CD14-positive monocyte (primary cell): ENCODE measurements at places on chromosomes 11 and 22.

DNA sequence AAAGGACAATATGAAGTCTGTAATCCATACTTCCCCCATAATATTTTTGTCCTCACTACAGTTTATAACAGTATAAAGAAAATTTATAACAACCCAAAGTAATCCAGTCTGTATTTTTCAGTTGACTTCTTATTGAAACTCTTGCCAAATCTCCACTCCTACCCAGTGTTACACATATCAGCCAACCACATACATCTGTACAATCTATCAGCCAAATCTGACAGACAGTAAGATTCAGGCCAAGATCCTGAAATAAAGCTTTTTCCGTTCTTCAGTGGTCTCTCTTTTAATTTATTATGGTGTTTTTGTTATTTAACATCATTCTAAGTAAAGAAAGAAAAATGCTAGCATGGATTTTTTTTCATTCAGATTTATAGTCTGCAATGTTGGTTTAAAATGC lies 2370.9 kb upstream of the RAG2 start:
- no peak for DNase-seq

GRCh38 chr22:50118557-50119168 lies 28.9 kb downstream of the MOV10L1 start:
- no peak for DNase-seq

- DNase-seq, result no peak
These were observed 21.4 kb upstream of the ABCC8 start for GRCh38 chr11:17498058-17498457.

- DNase-seq, result no peak
These were observed 82.9 kb downstream of the KIRREL3 start for GRCh38 chr11:126917531-126918204.

GRCh38 chr11:92969293-92969633 lies 188 bp upstream of the MTNR1B start:
- no peak for DNase-seq

GRCh38 chr11:80900265-80900664 lies 1459.4 kb upstream of the TENM4 start:
- no peak for DNase-seq

GRCh38 chr11:33168709-33169200 lies 7.5 kb upstream of the CSTF3 start:
- DNase-seq, result no peak

DNA sequence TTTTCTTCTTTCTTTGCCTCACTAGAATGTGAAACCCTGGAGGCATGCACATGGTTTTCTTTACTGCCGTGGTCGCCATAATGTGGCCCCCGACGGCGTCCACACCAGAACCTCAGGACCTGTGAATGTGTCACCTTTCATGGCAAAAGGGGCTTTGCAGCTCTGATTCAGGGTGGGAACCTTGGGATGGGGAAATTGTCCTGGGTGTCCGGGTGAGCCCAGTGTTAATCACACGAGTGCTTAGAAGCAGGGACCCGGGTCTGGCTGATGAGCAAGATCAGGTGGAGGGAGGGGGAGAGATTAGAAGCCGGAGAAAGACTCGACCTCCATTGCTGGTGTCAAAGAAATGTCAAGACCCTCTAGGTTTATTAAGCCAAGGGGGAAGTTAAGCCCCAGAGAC lies 74.7 kb upstream of the SHISAL1 start:
- no peak for DNase-seq

GRCh38 chr22:36010090-36010489 lies 18.5 kb downstream of the RBFOX2 start:
- no peak for DNase-seq

- no peak for DNase-seq
These were observed 84.4 kb downstream of the DENND5A start for GRCh38 chr11:9180784-9181183.

- no peak for DNase-seq
These were observed 221.4 kb downstream of the BLID start for GRCh38 chr11:121894581-121894980.

DNA sequence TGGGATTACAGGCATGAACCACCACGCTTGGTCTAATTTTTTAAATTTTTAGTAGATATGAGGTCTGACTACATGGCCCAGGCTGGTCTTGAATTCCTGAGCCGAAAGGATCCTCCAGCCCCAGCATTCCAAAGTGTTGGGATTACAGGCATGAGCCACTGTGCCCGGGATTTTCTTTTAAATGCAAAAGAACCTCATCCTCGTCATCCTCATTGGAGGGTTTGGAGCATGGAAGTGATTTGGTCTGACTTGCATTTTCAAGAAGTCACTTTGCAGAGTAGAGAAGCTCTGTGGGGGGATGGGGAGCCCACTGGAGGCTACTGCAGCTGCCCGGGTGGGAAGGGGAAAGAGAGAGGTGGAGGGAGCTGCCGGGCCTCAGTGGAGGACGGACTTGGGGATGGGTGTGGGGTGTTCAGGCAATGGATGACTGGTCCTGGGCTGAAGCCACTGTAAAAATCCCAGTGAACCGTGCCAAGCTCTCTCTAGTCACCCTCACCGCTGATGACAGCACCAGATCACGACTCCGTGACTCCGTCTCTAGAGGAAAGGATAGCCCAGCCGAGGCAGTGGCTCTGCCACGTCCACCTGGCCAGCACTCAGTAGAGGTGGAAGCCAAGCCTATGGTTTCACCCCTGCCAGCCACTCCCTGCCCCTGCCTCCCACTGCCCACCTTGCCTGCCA lies 32.8 kb upstream of the SLC22A12 start:
- DNase-seq, result no peak

- DNase-seq, result no peak
These were observed 110.0 kb upstream of the TENM4 start for GRCh38 chr11:79550809-79551208.

DNA sequence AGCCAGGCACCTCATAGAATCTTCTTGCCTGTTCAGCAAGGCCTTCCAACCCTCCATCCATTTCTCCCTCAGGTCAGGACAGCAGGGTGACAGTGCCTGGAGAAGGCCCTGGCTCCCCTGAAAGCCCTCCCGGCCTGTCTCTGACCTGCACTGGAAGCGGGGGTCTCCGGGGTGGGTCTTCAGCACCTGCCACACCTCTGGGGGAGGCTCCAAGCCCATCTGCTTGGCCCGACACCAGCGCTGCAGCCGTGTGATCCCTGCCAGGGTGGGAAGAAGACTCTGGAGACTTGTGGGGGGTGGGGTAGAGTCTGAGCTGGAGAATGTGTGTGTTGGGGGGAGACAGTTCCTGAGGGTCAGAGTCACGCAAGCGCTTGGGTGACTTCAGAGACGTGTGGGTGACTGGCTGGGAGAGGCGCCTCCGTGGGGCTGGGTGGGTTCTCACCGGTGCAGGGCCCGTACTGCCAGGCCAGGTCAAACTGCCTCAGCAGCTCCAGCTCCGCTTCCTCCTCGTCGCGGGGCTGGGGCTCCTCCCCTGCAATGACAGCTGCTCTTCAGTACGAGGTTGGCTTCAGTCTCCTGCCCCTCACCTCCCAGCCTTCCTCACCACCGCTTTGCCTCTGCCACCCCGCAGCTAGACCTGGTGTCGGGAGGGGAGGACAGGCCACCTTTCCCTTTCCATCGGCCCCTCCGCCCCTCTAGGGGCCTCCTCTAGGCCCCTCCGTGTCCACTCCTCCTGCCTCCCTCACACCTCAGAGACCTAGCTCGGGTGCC lies 615 bp downstream of the POLD4 start:
- peak; percentile 71 for DNase-seq

DNA sequence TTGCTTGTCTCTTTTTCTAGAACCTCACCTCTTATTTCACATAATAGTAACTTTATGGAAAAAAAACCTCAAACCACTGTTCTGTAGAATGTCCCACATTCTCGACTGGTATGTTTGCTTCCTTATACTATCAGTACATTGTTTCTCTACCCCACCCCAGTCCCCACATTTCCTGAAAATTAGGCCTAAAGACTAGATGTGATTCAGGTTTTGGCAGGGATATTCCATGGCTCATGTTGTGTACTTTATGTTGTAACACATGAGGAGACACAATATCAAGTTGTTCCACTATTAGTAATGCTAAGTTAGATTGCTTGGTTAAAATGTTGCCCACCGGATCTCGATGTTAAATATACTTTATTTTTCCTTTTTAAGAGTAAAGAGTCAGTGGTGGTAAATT lies 34.7 kb downstream of the DDIAS start:
- no peak for DNase-seq

DNA sequence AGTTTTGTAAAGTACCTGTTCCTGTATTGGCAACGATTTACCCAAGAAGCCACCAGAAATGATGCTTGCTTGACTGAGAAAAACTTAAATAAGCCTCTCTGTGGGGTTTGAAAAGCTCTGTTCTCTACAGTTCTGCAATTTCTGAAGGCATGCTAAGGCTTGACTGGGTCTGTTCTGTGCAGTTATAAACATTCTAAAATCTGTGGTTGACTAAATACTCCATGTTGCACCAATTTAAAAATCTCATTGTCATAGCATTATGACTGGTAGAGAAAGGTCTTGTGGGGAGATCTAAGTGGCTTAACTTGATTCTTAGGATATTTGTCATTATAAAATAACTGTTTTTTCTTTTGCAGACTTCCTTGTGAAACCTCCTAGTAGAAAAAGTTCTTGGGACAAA lies 73.7 kb downstream of the MTMR3 start:
- DNase-seq, result no peak

DNA sequence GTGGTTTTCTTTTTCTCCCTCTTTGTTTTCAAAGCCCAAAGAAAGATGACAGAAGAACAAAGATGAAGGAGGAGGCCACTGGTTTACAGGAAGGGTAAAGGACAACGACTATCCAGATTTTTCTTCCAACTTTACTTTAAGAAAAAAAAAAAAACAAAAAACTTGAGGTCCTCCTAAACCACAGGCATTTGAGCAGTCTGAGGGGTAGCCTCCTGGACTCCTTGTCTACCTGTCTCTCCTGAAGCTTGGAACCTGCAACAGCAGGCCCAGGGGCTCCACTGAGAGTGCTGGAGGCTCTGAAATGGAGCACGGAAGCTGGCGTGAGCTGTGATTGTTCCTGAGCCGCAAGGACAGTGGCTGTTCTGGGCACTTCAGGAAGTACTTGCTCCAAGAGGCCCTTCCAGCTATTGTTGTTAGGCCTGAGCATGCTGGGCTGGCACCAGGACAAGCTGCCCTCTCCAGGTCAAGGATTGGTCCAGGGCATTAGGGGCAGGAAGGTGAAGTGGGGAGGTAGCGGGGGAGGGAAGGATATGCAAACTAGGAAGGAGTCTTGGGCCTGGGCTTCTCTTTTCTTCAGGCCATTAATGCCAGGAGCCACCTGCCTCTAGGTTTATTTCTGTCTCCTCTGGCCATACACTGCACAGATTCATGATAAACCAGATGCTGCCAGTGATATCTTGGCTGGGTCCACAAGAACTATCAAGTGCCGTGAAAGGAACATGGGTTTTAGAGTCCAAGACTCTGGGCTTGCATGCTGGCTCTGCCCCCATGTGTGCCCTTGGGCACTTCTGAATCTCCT lies 147.3 kb downstream of the CCDC34 start:
- DNase-seq, result no peak

DNA sequence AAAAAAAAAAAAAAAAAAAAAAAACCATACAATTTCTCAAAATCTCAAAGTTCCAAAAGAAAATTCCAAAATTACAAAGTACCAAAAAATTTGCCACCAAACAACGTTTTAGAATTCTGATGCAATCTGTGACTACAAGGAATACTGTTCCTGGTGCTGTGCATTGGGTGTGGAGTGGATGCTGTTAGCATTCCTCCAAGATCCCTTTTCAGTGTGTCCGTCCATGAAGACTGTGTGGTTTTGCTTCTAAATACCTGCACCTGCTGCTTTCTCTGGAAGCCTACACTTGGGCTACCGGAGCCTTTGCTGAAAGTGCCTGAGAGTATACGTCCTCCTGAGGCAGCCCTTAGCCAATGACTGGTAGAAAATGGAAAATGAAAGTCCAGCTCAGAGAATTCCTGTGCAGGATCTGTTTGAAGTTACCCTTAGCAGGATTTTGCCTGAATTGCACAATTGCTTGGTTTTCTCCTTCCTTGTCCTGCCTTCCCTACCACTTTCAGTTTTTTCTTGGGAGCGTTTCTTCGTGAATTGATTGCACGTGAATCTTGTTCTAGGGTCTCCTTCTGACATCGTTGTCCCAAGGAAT lies 140.8 kb downstream of the TRPC6 start:
- no peak for DNase-seq

DNA sequence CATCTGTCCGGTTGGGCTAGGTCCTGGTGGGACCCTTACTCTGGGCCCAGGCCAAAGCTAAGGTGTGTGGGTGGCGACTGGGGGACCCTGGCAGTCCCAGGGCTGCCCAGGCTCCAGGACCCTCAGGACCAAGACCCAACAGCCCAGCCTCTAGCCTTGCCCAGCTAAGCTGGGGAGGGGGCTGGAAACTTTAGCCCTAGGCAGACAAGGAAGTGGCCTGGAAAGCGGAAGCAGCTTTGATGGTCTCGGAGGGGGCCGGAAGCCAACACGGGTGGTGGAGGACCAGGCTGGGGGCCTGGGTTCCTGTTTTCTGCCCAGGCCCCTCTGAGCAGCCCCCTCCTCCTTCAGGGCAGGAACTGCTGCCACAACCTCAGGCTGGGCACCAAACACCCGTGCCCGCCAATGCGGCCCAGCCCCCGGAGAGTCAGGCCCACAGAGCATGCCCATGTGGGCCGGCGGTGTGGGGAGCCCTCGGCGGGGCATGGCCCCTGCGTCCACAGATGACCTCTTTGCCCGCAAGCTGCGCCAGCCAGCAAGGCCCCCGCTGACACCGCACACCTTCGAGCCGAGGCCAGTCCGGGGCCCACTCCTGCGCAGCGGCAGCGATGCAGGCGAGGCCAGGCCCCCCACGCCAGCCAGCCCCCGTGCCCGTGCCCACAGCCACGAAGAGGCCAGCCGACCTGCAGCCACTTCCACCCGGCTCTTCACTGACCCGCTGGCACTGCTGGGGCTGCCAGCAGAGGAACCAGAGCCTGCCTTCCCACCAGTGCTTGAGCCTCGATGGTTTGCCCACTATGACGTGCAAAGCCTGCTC lies 2.8 kb downstream of the SIPA1 start:
- DNase-seq, result peak; percentile 91

DNA sequence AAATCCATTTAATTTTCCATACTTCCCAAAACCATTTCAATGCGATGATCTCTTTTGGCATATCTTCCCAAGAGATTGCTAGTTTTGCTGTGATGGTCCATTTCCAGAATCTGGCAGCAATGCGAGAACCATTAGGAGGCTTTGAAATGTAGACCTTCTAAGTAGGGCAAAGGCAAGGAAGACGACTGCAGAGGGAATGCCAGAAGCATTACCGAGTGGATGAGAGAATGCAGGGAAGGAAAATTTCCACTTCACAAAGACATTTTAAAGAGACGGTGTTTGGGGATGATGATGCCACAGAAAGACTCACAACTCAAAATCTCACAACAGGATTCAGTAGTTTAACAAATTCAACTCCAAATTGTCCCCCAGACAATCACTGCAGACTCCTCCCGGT lies 471 bp upstream of the CEP126 start:
- DNase-seq, result no peak

DNA sequence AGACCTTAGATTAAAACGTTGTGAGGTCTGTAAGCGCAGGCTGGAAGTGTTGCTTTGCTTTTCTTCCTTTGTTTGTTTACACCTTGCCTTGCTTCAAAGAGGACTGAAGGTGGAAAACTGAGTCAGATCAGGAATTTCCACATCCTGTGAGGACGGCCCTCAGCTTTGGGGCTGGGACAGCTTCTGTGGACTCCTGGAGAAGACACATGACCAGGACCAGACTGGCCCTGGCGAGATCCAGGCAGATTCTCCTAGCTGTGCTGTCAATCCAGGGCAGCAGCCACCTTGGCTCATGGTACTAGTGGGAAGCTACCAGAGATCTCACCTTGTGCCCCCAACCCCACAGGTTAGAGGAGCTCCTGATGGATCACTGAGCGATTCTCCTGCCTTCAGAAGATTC lies 1461.9 kb downstream of the TBC1D22A start:
- no peak for DNase-seq
